GM13977 (cell line): ENCODE measurements at places on chromosomes 11 and 22.

DNA sequence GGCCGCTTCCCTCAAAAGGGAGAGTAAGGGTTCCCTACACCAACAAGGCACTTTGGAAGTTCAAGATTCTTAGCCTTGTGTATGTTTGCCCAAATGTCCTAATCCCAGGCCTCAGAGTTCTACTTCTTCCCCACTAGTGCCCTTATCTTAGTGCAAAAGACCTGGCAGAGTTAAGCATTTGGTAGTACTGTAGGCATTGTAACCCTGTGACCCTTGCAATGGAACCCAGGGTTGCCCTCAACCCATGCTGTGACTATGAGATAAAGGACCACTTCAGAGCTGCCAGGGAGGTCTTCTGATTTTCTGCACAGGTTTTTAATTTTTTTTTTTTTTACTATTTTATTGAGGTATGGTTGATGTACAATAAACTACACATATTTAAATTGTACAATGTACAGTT is 65.1 kb downstream of the C11orf65 start:
- no peak for DNase-seq

GRCh38 chr11:11894486-11894885 is 52.7 kb downstream of the USP47 start:
- no peak for DNase-seq

GRCh38 chr22:50737728-50738648 is at the start of gene ACR:
Gene ACR, plus strand, starts transcription at chr22:50738204. Its CDS starts 32 bp downstream, at chr22:50738236.
- no peak for DNase-seq

GRCh38 chr11:134272381-134273316 is 3.5 kb upstream of the GLB1L3 start:
- DNase-seq: no peak

- peak; percentile 90 for DNase-seq
Measured at GRCh38 chr11:68040101-68040956, 1.5 kb downstream of the TCIRG1 start.

DNA sequence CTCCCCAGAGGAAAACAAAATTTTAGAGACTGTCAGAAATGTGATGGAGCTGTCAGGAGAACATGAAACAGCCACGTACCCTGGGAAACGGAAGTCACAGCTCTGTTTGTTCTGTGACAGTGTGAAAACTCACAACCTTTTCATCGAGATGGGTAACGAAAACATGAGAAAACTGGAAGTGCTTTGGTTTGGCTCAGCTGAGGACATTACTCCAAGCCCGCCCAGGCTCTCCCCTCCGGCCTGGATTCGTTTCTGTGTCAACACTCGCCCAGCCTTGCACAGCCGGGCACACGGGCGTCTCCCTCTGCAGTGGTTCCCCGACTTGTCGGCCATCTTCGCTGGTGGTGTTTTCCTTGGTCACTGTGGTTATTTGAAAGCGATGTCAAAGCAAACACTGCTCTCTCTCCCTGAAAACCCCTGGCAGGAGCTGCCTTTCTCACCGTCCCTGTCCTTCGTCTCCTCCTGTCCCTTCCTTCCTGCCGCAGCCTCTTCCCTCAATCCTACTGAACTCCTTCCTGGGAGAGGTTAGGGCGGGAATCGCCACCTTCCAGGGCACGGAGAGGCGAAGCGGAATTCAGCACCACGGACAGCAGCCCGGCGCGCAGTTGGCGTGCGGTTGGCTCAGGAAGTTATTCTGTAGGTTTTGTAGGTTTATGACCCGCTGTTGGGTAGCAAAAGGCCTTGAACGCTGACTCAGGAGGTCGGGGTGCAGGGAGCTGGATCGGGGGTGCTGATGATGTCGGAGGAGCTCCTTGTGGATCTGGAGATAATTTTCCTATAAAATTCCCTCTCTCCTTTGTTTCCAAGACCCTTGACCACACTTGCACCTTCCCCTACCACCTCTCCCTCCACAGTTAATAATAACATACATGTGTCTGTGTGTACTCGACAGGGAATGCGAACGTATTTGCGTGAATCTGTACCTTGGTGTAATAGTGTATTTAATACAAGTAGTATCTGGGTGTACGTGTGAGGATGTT is 13.1 kb upstream of the RPS19BP1 start:
- no peak for DNase-seq

DNA sequence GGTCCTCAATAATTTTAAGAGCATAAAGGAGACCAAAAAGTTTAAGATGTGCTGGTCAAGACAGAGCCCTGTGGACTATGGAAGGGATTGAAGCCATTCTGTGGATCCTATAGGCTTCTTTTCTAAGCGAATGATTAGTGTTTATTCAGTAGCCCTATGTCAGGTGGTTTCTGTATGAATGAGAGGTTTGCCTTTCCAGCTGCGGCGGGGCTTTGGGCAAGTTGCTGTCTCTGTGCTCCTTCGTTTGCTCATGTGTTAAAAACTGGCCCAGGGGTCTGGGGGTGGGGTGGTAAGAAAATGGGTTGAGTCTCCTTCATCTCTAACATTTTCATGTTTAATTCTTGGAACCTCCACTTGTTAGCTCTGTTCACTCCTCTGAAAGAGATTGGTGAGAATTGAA is 105.3 kb downstream of the PTPRJ start:
- DNase-seq: no peak

GRCh38 chr11:128695539-128696221 is 1.8 kb downstream of the FLI1 start:
- peak; percentile 52 for DNase-seq

GRCh38 chr22:46774253-46774979 is 12.0 kb downstream of the TBC1D22A start:
- no peak for DNase-seq

DNA sequence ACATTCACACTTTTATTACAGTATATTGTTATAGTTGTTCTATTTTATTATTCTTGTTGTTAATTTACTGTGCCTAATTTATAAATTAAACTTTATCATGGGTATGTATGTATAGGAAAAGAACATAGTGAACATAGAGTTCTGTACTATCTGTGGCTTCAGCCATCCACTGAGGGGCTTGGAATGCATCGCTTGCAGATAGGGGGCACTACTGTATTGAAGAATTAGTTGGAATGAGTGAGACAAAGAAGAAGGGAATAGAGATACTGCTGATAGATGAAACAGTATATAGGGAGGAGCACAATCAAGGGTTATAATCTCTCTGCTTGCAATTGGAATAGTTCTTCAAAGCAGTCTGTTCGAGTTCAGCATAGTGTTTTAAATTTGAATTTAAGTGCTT is 432.2 kb downstream of the RAB38 start:
- DNase-seq: no peak

DNA sequence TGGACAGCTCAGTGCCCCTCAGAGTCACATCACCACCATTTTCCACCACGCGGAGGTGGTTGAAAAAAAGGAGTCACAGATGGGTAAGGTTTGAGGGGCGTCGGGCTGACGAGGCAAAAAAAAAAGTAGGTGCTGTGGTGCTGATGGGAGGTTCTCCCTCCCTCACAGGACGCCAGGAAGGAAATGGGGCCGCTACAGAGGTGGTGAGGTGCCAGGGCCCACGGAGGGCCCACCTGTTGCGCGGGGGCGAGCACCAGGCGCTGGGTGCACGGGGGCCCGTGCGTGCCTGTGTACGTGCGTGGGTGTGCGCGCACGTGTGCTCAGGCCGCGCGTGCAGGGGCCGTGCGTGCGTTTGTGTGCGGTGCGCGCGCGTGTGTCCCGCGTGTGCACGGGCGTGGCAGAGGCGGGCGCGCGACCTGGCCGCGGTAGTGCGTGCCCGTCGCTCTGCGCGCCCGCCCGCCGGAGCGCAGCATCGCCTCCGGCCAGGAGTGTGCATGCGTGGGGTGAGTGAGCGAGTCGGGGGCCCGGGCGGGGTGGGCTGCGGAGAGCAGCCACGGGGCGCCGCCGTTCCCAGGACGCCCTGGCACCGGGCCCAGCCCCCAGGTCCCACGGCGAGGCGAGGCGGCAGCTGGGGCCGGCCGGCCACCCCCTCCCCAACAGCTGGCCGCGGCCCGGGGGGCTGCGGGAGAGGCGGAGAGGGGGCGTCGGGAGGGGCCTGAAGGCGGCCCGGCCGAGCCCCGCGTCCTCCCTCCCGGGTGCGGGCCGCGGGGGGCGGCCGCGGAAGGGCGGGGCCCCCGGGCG is 2.8 kb downstream of the PDGFB start:
- no peak for DNase-seq

GRCh38 chr11:34468209-34468841 is 29.6 kb downstream of the CAT start:
- DNase-seq: peak; percentile 48

DNA sequence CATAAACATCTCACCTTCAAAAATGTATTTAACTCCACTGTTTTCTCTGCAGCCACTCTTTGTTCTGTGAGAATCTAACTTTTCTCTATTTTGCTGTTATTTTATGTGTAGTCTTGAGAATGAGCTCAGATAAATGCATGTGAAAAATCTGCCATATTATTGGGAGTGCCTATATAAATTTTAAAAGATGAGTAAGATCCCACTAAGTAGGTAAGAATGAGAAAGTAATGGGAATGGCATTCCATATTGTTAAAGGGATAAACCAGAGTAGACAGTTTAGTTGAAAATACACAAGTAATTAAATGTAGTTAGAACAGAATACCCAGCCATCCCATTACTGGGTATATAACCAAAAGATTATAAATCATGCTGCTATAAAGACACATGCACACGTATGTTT is 817.2 kb downstream of the FAM181B start:
- no peak for DNase-seq
